ENCODE measurements at places on chromosomes 12 and 14.

- no peak for DNase-seq
These were observed 468.4 kb upstream of the STXBP6 start for GRCh38 chr14:25518364-25518763.

DNA sequence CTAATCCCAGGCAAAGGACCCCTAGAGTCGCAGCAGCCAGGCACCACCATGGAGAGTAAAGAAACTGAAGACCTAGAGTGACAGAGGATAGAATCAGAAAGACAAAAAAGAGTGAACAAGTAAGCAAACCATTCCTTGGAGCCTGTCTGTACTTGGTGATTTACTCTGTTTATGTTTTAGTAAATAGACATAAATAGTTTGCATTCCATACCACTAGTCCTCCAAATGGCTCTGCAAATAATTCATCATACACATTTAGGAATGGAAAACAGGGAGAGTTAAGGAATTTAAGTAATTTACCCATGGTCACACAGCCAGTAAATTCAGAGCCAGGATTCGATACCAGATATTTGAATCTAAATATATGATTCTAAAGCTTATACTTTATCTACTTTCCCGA lies 2.8 kb downstream of the OLR1 start:
- DNase-seq, result no peak

GRCh38 chr12:125166041-125166440 lies 100.8 kb downstream of the AACS start:
- DNase-seq, result no peak

DNA sequence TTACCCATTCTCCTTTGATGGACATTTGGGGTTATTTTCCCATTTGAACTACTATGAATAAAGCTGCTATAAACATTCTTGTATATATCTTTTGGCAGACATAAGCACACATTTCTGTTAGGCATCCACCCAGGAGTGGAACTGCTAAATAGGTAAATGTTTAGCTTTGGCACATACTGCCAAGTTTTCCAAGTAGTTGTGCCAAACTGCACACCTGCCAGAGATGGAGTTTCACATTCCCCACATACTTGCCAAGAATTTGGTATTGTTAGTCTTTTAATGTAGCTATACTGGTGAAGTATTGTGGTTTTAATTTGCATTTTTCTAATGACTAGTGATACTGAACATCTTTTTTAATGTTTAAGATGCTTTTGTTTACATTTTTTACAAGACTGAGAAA lies 201.0 kb downstream of the GXYLT1 start:
- no peak for DNase-seq

DNA sequence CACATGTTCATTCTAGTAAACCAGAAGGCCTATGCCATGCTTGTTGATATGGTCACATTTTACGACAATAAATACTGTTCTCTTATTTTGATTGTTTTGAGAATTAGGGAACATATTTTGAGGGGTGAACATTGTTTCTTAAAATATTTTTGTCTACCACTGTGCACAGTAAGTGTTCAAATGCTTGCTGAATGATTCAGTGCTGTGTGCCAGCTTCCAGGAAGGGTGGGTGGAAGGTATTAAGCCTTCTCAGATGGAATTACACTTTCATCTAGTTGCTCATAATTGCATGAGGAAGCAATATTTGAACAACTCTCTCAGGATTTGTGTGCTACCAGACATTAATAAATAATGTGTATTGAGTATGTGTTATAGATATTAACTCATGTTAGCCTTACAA lies 15.5 kb upstream of the TMX1 start:
- no peak for DNase-seq

DNA sequence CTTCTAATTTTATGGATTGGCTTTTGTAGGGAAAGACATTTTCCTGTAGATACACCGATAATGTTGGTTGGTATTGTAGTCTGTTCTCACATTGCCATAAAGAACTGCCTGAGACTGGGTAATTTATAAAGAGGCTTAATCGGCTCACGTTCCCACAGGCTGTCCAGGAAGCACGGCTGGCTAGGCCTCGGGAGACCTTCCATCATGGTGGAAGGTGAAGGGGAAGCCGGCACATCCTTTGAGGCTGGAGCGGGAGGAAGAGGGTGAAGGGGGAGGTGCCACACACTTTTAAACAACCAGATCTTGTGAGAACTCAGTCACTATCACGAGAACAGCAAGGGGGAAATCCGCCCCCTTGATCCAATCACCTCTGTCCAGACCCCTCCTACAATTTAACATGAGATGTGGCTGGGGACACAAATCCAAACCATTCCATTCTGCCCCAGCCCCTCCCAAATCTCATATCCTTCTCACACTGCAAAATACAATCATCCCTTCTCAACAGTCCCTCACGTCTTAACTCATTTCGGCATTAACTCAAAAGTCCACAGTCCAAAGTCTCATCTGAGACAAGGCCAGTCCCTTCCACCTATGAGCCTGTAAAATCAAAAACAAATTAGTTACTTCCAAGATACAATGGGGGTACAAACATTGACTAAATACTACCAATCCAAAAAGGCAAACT lies 66.7 kb upstream of the EIF5 start:
- DNase-seq, result no peak

- DNase-seq, result no peak
These were observed 219.3 kb upstream of the NOS1 start for GRCh38 chr12:117580718-117581062.

DNA sequence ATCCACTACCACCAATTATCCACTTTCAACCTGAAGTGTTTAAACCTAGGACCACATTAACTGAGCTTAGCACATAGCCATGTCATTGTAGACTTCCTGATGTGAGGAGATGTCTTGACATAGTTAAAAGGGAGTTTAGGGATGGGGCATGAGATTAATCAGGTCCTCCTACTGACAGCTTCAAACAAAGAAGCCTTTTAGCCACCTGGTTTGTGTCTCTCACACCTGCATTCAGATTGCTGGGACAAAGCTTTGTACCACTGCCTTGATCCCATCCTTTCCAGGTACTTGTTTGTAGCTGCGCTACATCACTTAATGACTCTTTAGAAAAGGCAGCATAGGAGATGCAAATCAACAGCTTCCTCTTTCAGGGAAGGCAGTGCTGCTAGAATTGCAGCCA lies 340.7 kb upstream of the DDHD1 start:
- no peak for DNase-seq

DNA sequence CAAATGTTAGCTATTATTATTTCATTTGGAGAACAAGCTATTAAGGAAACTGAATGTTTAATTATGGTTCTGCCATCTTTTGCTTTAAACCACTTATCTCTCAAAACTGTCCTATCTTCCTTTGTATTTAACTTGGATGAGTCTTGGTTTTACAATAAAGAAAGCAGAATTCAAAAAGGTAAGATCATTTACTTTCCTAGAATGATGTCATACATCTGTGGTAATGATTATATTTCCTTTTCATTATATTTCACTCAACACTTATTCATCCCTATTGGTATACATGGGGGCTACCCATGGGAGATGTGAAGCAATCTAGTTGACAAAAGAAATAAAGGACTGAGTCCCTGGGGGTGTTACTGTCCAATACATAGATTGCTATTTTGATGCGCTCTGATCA lies 456.7 kb downstream of the ZFP36L1 start:
- no peak for DNase-seq

Measured in GM04503 (cell line).